Activated naive CD4-positive, alpha-beta T cell treated with anti-CD3 and anti-CD28 coated beads for 36 hours (primary cell): ENCODE measurements at places on chromosomes 16 and 17. TPM values are rescaled to one million over a fixed set of nuclear protein-coding genes. Genes with fewer than 3 reads are reported as not detected.

GRCh38 chr17:79952265-79952877 is 83.3 kb downstream of the TBC1D16 start:
- H3K27me3 ChIP-seq: no peaks in the 10 kb centered on the region
- DNase-seq: no peak
- H3K36me3 ChIP-seq: no peaks in the 10 kb centered on the region
- H3K27ac ChIP-seq: no peak overlapping the region
- H3K4me1 ChIP-seq: no peaks in the 10 kb centered on the region

GRCh38 chr16:11843861-11844260 is 7.5 kb downstream of the RSL1D1 start:
- H3K4me3 ChIP-seq: no peak overlapping the region
- no peak for DNase-seq
- H3K27ac ChIP-seq: no peak overlapping the region
- no peaks in the 10 kb centered on the region for H3K27me3 ChIP-seq
- peaks cover 56% of the 10 kb centered on the region for H3K36me3 ChIP-seq

Gene HBZ
- not detected for total RNA-seq

Gene PDILT
- total RNA-seq: not detected
